ENCODE measurements at places on chromosomes 2 and 18.

GRCh38 chr2:23707096-23707495, 219.8 kb downstream of the ATAD2B start:
- DNase-seq = no peak

DNA sequence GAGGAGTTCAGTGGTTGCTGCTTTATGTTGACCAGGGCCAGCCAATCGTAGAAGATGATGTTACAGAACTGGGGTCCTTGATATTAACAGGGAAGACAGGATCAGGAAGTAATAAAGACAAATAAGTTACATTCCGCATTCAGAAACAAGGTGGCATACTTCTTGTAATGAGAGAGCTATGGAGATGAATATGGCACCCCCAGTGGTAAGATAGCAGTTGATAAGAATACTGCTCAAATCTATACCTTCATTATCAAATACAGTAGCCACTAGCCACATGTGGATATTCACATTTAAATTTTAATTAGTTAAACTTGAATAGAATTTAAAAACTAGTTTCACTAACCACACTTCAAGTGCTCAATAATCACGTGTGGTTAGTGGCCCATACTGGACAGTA, 290.4 kb upstream of the RBMS1 start:
- no peak for DNase-seq

- DNase-seq = no peak
Measured at GRCh38 chr2:32812316-32812715, 134.4 kb upstream of the LTBP1 start.

DNA sequence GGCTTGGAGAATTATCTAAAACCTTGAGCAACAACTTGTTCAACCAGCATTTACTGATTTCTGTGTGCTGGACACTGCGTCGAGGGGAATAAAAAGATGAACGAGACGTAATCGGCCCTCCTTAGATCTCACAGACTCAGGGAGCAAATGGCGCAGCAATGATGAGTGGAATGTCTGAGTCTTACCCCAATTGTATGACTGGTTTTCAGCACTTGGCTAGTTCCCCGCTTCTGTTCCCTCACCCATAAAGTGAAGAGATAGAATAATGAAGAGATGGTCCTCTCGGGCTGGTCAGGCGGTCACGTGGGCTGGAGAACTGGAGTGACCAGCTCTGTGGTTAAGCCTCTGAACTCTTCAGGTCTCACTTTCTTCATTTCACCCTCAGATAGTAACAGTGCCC, 17.3 kb upstream of the GATA6 start:
- DNase-seq = no peak

DNA sequence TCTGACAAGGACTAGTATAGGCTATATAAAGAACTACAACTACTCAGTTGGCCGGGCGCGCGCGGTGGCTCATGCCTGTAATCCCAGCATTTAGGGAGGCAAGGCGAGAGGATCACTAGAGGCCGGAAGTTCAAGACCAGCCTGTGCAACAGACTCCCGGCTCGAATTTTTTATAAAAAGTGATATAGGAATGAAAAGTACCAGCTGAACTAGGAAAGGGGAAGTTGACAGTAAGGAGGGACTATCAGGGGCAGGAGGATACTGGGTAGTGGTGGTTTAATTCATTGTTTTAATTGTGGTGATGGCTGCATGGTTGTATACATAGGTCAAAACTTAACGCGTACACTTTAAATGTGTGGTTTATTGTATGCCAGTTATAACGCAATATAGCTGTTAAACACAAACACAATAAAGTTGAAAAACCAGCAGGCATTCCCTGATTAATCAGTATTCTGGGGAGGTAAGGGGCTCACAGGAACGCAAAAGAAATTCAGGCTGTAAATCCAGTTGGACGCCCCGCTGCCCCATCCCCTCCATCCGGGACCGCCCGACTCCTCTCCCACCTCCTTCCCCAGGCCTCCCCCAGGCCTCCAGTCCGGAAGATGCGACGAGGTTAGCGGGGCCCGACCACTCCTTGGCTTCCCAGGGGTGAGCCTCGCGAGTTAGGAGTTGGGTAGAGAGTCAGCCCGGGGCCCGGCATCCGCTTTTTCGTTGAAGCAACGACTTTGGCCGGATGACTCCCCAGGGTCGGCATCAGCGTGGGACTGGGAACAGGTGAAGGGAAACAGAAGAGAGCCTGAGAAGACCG, 746 bp upstream of the POLR1B start:
- peak; percentile 57 for DNase-seq

All from DMS153 (cell line).